ENCODE measurements at places on chromosomes 3 and 15.

DNA sequence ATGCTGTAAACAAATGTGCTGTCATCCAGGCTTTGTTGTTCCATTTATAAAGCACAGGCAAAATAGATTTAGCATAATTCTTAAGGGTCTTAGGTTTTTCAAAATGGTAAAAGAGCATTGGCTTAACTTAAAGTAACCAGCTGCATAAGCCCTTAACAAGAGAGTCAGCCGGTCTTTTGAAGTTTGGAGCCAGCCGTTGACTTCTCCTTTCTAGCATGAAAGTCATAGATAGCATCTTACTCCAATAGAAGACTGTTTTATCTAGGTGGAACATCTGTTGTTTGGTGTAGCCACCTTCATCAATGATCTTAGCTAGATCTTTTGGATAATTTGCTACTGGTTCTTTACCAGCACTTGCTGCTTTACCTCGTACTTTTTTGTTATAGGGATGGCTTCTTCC, 297.5 kb upstream of the DCBLD2 start:
- DNase-seq: no peak

GRCh38 chr15:92693691-92694331, 38.2 kb upstream of the FAM174B start:
- DNase-seq: no peak

DNA sequence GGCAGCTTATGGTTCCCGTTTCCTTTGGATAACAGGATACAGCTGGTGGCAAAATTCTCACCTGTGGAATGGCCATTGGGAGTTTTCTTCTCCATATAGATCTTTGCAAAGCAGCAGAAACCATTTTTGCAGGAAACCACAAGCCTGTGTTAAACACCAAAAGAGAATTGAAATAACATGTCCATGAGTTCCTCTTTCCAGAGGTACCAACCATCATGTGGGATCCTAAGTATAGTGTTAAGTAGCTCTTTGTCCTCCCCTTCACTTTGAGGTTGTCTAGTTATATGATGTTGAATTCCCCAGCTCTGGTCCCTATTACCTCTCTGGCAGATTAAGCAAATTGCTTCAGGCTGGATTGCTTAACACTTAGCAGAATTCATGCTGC, 94.9 kb downstream of the AKAP13 start:
- DNase-seq: peak; percentile 66

DNA sequence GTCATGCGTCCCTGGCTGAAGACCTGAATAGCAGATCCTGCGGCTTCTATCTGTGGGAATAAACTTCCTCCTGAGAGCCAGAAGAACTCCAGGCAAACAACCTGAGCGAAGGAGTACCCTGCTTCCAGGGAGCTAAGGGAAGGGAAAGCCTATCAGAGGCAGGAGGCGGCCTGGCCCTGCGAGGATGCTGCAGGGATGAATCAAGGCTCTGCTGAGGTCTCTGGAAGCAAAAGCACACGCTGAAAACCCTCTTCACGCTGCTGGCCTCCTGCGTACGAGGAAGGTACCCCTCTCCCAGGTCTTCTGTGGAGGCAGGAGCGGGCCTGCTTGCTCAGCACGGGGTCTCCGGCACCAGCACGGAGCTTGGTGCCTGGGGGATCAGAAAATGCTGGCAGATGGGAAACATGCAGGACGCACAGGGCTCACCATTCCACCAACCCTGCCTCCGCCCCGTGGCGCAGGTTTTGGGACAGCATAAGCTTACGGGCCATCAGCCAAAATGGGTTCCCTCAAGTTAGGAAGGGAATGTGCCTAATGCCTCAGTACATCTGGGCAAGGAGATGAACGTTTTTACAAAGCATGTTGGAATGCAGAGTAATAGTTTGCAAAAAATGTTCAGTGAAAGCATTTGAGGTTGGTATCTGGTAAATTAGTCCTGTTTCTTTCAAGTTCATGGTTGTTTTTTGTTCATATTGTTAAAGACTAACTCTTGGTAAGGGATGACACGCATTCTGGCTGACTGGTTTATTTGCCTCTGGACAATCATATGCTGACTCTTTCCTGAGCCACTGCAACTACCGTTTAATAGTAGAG, 72.3 kb downstream of the CHSY1 start:
- DNase-seq: no peak

- no peak for DNase-seq
Measured at GRCh38 chr15:98120561-98120960, 160.1 kb downstream of the ARRDC4 start.

DNA sequence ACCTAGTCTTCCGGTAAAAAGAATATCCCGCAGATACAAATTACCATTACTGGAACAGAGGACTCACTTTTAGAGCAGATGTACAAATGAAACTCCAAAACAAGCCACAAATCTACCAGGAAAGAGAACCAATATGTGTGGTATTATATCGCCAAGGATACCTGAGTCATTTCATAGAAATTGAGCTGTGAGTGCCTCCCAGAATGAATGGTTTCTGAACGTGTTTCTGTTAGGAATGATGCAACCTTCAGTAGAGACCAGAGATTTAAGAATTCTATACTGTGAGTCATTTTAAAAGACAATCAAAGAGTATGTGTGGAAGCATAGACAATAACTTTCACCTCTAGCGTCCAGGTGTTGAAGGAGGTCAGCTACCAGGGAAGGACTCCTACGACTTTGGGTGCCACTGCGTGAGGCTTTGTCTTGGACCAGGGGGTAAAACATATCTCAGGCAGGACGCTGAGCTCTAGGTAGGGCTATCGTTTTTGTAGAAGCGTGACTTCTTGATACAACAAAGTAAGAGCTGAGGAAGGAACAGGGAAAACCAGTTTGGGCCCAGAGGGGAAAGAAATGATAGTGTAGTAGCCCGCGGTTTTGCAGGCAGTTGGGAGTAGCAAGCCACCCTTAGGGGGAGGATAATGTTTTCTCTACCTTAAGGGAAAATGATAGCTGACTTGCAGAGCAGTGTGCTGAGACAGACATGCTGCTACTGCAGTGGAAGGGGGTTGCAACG, 210.4 kb downstream of the TP63 start:
- DNase-seq: no peak

- DNase-seq: peak; percentile 86
Measured at GRCh38 chr3:53130179-53131061, at the start of gene RFT1. Gene RFT1 (minus strand): TSS chr3:53130435. CDS start chr3:53130400, 35 bp downstream.

- no peak for DNase-seq
Measured at GRCh38 chr3:169241991-169242707, 421.4 kb downstream of the MECOM start.

DNA sequence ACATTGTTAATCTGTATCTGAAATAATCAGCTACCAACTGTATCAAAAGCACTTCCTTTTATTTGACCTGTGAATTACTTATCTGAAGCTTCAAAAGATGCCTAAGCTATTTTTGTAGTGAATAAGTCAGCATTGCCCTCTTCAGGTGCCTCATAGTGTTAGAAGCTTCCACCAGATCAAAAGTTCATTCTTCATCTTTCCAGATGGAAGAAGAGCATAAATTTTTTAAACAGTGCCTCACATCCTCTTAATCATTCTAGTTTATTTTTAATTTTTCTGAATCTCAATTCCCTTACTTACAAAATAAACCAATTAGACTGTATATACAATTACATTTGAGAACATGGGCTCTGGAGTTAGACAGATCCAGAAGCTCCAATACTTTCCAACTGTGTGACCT, 65.0 kb downstream of the MYO5A start:
- DNase-seq: peak; percentile 2

GRCh38 chr3:99087277-99087676, 185.8 kb upstream of the DCBLD2 start:
- DNase-seq: no peak

GRCh38 chr15:25778161-25778560, 85.0 kb downstream of the ATP10A start:
- no peak for DNase-seq

- no peak for DNase-seq
Measured at GRCh38 chr3:187914231-187914630, 169.0 kb upstream of the BCL6 start.

- DNase-seq: no peak
Measured at GRCh38 chr3:29731050-29731449, 450.2 kb downstream of the RBMS3 start.

- no peak for DNase-seq
Measured at GRCh38 chr3:2770451-2770850, 339.7 kb downstream of the IL5RA start.

- DNase-seq: no peak
Measured at GRCh38 chr3:169857811-169858210, 11.9 kb downstream of the LRRC31 start.

GRCh38 chr3:183298701-183299153, 45.7 kb downstream of the B3GNT5 start:
- DNase-seq: peak; percentile 79

GRCh38 chr3:150059729-150060128, 89.0 kb upstream of the PFN2 start:
- no peak for DNase-seq

DNA sequence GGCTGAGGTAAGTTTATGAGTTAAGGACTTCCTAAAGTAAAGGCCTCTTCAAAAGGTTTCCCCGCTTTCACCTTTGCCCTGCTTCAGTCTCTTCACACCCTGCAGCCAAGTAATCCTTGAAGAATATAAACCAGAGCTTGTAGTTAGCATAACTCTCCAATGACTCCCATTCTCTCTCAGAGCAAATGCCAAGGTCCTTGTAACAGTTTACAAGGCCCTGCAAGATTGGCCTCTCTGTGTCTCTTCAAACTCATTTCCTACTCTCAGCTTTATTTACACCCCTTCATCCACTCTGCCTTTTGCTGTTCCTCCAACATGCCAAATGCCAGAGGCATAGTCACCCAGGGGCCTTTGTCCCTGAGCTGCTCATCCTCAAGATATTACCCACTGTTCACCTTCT, 60.5 kb upstream of the MME start:
- DNase-seq: no peak

DNA sequence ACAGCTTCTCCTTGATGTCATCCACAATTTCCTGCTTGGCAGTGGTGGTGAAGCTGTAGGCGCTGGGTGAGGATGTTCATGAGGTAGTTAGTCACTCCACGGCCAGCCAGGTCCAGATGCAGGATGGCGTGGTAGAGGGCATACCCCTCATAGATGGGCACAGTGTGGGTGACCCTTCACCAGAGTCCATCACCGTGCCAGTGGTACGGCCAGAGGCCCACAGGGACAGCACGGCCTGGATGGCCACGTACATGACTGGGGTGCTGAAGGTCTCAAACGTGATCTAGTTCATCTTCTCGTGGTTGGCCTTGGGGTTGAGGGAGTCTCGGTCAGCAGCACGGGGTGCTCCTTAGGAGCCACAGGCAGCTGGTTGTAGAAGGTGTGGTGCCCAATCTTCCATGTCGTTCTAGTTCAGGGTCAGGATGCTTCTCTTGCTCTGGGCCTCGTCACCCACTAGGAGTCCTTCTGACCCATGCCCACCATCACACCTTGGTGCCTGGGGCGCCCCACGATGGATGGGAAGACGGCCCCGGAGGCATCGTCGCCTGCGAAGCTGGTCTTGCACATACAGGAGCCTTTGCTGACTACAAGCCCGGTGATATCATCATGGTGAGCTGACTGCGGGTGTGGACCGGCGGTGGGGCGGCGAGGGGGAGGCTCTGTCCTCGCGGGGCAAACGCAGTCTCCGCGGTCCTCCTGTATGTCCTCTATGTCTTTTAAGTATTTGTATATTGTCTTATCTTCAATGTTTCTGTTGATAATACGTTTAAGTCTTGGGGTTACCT, 1119.0 kb downstream of the NAALADL2 start:
- DNase-seq: no peak

GRCh38 chr15:68782589-68783161, 38.0 kb downstream of the ANP32A start:
- no peak for DNase-seq

GRCh38 chr15:83398626-83399025, 48.5 kb upstream of the SH3GL3 start:
- no peak for DNase-seq

GRCh38 chr3:156461889-156462288, 93.0 kb downstream of the SSR3 start:
- no peak for DNase-seq

- DNase-seq: no peak
Measured at GRCh38 chr15:80856400-80856799, 77.2 kb downstream of the CEMIP start.

DNA sequence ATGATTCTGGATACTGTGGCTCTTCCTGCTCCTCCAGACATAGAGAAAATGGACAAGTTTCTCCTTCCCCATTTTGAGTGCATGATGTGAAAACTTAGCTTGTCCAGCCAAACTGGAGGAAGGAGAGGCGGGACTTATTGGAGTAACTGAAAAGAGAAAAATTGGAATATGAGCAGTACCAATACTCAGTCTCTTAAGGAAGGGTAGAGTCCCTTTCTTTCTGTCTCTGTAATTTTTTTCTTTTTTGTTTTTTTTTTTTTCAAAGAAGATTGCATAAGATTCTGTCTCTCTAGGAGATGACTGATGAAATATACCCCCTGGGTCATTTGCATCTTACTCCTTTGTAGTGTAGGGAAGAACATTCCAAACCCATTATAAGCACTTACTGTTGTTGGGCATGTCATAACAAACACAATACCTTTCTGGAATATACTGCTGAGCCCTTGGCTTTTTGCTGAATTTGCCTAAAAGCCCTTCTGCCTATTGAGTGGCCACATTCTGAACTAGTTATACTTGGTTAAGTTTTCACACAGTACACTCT, 498.1 kb upstream of the TPRG1 start:
- DNase-seq: no peak

DNA sequence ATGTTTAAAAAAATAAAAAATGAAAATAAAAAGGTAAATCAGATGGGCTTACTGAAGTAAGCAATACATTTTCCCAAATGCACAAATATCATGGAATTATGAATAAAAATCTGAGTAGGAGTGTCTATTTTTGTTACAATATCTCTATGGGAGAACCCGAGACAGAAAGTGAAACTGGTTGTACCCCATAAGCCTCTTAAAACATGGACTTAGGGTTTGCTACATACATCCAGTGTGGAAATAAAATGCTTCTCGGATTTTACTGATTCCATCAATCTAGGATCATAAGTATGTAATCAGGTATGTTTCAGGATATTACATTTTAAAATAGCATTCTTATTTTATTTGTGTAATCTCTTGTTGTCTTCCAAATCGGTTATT, 177.8 kb upstream of the CDIN1 start:
- no peak for DNase-seq

DNA sequence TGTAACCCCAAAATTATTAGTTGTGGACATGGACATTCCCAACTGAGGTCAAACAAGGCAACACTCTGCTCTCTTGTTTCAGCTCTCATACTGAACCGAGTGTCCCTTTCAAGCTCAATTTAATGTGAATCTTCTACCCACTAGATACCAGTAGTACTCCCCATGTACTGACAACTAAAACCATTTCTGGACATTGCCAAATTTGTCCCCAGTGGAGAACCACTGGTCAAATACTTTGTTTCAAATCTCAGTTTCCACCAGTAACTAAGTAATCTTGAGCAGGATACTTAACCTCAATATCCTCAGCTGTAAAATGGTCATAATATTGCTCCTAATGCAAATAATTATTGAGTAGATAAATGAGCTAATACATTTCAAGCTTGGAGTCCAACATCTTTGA, 566.0 kb downstream of the ZIC1 start:
- no peak for DNase-seq

Data from GF-D8 (cell line).